Inflammatory macrophage (primary cell): ENCODE measurements at places on chromosomes 7 and 10.

GRCh38 chr7:34177476-34177875 is 272.1 kb downstream of the BMPER start:
- DNase-seq = no peak

DNA sequence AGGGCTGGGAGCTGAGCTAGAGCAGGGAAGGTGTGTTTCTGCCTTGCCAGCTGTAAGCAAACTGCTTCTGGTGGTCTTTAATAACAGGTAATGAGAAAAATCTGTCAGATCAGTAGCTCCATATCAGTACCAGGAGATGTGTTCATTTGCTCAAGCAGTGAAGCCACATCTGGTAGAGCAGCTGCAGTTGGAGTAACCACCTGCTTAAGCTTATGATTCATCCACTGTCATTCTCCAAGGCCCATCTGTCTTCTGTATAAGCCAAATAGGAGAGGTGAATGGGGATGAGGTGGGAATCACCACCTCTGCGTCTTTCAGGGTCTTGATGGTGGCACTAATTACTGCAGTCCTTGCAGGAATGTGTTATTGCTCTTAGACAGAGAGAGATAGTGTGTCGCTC is 18.4 kb upstream of the COBL start:
- DNase-seq = no peak

DNA sequence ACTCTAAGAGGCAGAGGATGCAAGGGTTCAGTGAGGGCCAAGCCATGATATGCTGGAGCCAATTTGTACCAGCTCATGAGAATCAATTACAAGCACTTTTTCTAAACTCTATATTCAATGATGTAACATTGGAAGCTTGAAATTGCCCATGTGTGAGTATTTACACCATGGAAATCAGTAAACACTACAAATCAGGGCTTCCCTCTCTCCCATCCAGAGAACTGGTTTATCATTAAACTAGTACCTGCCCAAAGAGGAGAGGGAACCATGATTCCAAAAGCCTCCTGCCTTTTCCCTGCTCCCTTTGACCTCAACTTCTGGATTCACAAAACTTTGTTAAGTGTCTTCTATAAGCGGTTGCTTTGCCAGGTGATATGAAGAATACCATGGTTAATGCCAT is 52.5 kb upstream of the BICC1 start:
- DNase-seq = no peak

DNA sequence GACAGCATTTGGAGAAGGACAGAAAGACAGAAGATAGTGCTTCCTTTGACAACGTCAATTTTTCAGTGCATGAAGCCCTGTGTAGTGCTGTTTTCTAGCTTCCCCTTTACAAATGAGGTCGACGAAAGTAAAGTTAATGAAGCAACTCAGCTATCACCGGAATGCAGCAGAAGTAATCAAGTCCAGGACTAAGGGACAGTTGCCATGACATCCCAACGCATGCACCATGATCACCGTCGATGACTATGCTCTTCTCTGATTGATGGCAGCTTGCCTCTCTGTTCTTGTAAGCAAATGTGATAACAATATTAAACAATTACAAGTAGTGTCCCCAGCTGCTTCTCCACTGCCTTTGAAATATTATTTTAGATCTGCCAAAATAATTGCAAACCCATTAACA is 205.8 kb downstream of the FRMD4A start:
- DNase-seq = no peak

DNA sequence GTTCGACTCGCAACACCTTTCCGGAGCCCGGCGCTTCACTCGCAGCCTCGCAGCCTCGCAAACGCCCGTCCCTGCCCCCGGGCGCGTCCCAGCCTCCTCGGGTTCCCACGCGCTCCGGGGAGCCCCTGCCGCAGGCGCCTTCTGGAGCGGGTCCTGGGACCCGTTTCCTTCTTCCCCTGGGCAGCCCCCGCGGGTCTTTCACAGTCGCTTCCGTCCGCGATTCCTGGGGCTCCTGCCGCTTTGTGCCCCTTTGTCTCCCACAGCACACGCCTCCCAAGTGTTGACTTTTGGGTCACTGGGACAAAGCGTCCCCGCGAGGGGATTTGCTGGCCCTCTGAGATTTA is 140.7 kb downstream of the DYNC2I1 start:
- no peak for DNase-seq

DNA sequence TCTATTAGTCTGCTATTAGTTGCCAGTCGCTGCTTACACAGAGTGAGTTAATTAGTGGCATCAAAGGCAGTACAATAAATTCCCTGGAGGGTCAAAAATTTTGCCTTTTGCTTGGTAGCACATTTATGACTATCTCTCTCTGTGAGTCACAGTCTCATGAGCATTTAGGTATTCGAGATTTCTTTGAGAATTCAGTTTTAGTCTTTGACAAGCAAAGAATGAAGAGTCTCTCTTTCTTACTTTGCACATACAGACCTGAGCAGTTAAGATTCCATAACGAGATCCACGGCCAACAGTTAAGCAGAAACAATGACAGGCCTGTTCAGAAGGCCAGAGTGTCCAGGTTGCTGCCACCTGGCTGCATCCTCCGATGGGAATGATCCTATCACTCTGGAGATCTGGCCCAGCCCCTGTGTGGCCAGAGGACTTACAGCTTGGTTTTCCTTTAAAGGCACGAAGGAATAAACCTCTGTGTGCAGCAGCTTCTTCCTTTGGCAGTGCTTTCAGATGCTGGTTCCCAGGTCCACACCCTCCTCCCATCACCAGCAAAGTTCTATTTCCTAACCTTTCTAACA is 80.6 kb downstream of the GLI3 start:
- no peak for DNase-seq

DNA sequence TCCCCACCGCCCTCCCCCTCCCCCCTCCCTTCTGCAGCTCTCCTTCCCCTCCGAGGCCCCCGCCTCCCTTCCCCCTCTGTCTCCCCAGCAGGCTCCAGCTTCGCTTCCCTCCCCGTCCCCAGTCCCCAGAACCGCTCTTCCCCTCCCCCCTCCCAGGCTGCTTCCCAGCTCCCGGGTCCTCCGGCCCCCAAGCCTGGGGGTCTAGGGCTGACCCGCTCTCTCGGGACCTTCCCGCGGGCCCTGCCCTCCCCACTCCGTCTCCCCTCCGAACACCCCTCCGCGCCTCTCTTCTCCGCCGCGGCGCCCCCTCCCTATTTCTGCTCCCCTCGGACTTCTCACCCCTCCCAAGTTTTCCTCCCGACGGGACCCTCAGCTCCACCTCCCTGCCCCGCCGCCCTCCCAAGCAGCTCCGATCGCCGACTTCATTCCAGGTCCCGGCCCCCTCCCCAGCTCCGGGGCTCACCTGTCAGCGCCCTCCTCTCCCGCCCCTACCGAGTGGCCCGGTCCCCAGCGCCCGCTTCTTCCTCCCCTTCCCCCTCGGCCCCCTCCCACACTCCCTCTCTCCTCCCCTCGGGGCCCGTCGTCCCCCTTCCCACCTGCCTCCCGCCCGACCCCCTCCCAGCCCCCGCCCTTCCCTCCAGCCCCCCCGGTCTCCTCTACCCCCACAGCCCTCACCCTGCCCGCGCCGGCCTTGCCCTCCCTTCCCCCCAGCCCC is 990 bp downstream of the ZNF467 start:
- DNase-seq = no peak
